ENCODE measurements at places on chromosomes 3 and 15.

GRCh38 chr3:197000211-197000610, 29.4 kb downstream of the MELTF start:
- no peak for DNase-seq

GRCh38 chr3:154794391-154794790, 285.7 kb upstream of the MME start:
- no peak for DNase-seq

DNA sequence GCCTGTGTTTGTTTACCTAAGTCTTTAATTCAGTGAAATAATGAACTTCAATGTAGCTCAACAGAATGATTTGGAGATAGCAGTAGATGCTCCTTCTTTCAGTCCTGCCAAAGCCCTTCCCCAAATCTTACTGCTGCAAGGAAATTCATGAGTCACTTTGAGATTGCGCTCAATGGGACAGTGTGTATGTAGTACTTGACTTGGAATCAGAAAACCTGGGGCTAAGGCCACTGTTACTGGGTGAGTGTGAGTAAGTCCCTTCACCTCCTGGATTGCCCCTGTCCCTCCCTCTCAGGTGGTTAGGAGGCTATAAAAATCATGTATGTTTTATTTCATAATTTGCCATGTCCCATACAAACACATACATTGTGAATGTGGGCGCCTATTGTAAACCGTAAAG, 29.9 kb downstream of the ATP13A5 start:
- DNase-seq = no peak

DNA sequence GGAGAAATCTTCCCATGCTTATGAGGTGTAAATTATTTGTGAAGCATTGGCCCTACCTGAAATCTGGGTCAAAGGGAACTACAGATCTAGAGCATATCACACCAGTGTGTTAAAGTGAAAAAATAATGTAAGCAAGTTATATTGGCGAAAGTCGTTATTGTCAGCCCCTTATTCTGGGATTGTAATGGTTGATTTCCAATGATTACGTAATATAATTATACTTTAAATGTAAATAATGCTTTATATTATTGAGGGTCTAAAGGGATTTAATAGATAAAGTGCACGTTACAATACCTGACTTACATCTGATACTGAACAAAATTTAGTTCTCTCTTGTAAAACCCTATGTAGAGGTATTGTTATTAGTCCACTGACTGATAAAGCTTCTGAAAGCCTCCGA, 101.2 kb downstream of the NEO1 start:
- no peak for DNase-seq

DNA sequence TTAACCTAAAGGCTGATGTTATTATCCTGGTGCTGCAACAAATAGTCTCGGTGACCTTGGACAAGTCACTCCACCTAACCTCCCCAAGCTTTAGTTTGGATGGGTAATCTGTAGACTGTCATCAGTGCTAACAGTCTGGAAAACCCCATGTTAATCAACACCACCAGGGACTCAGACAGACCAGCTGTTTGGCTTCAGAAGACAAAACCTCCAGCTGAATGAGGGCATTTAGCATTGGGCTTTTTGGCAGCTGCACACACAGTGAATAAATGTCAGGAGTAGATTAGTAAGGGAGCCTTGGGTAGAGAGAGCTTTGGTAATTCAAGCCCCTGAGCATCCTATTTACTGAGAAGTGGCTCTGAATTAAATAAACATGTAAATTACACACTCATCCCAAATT, 24.9 kb upstream of the C3orf80 start:
- DNase-seq = no peak

DNA sequence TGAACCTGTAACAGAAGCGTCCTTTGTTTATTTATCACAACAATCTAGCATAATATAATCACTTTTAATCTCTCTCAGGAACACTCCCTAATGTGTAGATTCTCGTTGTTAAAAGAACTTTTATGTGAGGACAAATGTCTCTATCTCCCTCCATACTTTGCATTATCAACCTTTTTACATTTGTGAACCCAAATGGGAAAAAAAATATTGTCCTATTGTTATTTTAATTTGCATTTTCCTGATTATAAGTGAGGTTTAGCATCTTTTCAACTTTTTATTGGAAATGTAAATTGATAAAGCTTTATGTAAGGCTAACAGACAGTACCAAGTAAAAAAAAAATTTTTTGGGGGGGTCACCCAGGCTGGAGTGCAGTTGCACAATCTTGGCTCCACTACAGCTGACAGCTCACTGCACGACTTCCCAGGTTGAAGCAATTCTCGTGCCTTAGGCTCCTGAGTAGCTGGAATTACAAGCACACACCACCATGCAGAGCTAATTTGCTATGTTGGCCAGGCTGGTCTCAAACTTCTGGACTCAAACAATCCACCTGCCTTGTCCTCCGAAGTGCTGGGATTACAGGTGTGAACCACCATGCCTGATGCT, 33.0 kb upstream of the DENND4A start:
- no peak for DNase-seq

DNA sequence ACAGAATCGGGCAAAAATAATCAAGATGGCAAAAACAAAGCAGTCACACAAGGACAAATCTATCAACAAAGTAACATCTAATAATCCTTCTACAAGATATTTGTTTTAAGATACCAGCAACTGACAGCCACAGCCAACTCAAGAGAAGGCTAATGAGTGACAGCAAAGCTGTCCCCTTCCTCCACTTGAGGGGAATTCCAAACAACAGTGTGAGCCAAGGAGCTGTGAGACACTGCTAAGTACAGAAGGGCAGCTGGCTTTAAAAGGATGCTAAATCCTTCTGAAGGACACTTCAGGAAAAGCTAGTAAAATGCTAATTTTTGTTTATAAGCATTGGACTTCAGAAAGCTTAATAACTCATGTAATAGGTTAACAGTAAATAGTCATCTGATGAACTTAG, 120.3 kb upstream of the GOLGA8J start:
- no peak for DNase-seq

- no peak for DNase-seq
Measured at GRCh38 chr3:193962986-193963685, 172.8 kb upstream of the HES1 start.

- no peak for DNase-seq
Measured at GRCh38 chr3:3551981-3552380, 247.2 kb upstream of the LRRN1 start.

- no peak for DNase-seq
Measured at GRCh38 chr3:192417017-192417416, 310.3 kb downstream of the FGF12 start.

DNA sequence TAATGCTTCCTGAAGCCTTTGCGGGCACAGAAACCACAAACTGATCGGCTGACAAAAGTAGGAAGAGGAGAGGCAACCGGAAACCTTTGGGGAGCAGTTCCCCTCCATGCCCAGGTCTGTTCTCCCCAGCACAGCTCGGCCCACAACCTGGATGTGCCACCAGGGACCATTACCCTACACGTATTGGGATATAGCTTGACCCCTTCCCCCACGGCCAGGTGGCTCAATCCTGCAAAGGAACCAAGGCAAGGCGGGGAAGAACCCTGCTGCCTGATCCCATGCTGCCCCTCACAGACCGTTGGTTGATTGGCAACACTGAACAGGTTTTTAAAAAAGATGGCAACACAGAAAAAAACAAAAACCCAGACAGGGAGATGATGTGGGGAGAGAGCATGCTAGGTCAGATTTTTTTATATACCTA, 19.7 kb upstream of the TCAIM start:
- DNase-seq = no peak

GRCh38 chr3:122322095-122323075, 2.7 kb upstream of the CSTA start:
- no peak for DNase-seq

DNA sequence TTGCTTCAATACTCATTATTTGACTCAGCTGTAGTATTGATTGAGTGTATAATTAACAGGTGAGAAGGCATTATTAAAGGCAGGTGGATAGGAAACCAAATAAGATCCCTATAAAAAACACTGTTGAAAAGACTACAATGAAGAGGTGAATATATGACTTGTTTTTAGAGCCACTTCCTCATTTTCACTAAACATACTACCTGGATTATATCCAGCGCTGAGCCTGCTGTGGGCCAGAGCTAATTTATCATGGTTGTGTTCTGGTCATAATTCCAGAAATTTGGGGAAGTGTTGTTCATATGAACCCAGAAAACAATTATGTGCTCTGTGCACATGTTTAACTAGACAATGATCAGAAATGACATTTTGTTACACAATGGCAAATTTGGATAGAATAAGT, 235.3 kb upstream of the MME start:
- DNase-seq = no peak

GRCh38 chr15:58462547-58462946, 30.8 kb downstream of the LIPC start:
- no peak for DNase-seq

GRCh38 chr15:61393949-61394348, 164.8 kb upstream of the RORA start:
- DNase-seq = no peak

DNA sequence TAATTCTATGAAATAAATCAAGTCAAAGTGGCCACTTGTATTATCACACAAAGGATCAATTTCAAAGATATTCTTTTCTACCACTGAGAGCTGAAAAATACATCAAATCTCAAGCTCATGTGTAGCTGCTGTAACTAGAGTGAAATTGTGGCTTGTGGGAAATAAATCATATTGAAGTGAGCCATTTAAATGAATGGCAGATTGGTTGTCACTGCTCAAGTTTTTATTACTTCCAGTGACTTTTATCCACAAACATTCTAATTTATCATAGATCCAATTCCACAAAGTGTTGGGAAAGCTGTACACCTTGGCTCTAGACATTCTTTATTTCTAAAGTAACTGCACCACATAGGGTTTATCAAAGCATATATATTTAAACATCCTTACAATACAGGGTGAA, 285.4 kb downstream of the CNTN3 start:
- DNase-seq = no peak

- peak; percentile 17 for DNase-seq
Measured at GRCh38 chr15:69666441-69666882, 213.8 kb downstream of the RPLP1 start.

- DNase-seq = no peak
Measured at GRCh38 chr3:24968036-24968435, 460.0 kb upstream of the RARB start.

DNA sequence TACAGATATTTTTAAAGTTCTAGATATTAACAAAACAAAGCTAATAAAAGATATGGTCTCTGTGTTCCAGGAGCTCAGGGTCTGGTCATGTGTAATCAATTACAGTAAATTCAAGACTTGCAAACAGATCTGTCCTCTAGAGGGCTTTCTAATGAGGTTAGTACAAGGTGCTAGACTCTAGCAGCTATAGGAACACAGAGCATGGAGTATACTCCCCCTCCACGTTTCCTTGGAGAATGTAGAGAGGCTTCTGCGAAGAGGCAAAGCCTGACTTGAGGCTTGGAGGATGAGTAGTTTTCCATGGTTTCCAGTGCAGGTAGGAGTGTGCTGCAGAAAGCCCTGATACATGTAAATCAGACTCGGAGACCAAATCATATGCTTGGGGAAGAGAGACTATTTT, 32.7 kb upstream of the DLG1 start:
- DNase-seq = no peak
